ENCODE measurements at places on chromosomes 5 and 9. TPM values are rescaled to one million over a fixed set of nuclear protein-coding genes. Genes with fewer than 3 reads are reported as not detected.

GRCh38 chr9:3768712-3769457 lies 243.1 kb upstream of the RFX3 start:
- DNase-seq = no peak

The LEAP2 gene
- total RNA-seq = 1.9 TPM

The ADAMTS16 gene
- total RNA-seq = not detected

DNA sequence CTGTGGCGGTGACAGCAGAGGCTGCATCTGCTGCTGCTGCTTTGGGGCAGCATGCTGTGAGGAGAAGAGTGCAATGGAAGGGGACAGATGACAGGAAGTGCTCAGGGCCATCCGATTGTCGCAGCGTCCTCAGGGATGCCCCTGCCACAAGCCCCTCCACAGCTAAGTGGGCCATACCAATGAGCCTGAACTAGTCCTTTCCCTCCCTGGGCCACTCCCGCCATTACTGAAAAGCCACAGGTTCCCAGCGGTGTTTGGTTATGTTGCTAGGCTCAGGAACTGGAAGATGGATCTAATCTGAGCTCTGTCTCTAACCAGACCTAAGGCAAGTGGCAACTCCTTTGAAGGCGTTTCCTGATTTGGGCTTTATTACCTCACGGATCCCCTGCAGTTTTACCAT lies 109.2 kb downstream of the GAPVD1 start:
- DNase-seq = no peak

The BARHL1 gene
- not detected for total RNA-seq

GRCh38 chr5:53472279-53472678 lies 8.2 kb upstream of the FST start:
- no peak for DNase-seq

The WDR70 gene
- total RNA-seq = 28.4 TPM

DNA sequence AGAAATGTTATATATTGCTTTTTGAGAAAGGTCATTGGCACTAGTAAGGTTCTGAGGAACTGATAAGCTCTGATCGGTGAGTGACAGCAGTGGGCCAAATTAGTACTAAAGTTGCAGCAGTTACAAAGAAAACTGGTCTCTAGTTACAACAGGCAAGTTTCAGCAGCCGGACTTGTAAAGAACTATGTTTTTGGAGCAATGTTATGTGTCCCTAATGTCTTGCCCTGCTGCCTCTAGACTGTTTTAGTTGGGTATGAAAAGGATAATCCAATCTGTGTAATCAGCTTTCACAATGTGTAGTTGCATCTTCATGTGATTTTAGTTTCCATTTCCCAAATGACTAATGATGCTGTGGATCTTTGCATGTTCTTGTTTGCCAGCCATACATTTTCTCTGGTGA lies 113.5 kb downstream of the CAMK4 start:
- DNase-seq = no peak

The C9 gene
- total RNA-seq = 0.24 TPM

- DNase-seq = peak; percentile 8
These were observed 1264.5 kb upstream of the ACO1 start for GRCh38 chr9:31119890-31120454.

DNA sequence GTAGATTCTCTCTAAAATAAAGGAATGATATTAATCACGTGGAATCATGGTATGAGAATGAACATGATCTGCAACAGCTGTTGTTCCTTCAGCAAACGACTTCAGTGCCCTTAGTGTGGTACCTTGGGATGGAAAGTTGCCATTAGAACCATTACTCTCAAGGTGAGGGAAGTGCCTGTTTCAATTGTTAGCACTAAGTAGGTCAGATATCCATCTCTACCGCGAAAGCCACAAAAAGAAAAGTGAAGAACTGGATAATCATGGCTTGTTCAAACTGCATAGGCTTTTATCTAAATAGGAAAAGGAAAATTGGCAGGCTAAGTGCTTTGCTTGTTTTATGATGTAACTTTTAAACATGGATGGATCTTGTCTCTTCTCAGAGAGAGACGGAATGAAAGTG lies 380.7 kb downstream of the MRPS30 start:
- no peak for DNase-seq

GRCh38 chr9:91807643-91808246 lies 142.3 kb downstream of the ROR2 start:
- no peak for DNase-seq

The FAM81B gene
- total RNA-seq = not detected

The ANKH gene
- 102 TPM for total RNA-seq

- no peak for DNase-seq
These were observed 35.8 kb downstream of the VLDLR start for GRCh38 chr9:2657427-2657826.

- no peak for DNase-seq
These were observed 129.8 kb upstream of the SGCD start for GRCh38 chr5:156197042-156197635.

- no peak for DNase-seq
These were observed 121.4 kb downstream of the NFIB start for GRCh38 chr9:14192556-14192955.

- DNase-seq = no peak
These were observed 29.2 kb upstream of the NEK6 start for GRCh38 chr9:124228516-124228915.

The IL33 gene
- total RNA-seq = not detected

- DNase-seq = no peak
These were observed 33.8 kb upstream of the DTWD2 start for GRCh38 chr5:119022017-119022745.

- DNase-seq = no peak
These were observed 385.1 kb downstream of the CHSY3 start for GRCh38 chr5:130289132-130290088.

DNA sequence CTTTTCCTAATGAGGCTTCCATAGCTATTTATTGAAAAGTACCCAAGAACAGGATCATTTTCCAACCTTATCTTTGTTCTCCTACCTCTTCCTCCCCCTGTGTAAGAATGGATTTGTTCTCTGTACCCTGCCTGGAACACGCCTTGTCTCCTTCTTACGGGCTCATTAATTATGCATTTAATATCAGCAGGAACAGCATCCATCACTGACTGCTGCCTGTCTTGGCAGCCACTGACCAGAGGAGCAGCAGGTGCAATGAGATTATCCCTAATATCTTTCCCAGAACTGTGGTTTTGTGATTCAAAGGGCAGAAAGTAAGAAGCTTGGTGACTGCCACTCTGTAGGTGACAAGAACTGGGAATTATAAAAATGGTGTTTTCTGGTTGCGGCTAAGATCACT lies 19.3 kb upstream of the INSYN2B start:
- DNase-seq = no peak

GRCh38 chr5:95993266-95993665 lies 31.6 kb upstream of the ELL2 start:
- no peak for DNase-seq

- no peak for DNase-seq
These were observed 331.3 kb downstream of the NSG2 start for GRCh38 chr5:174376726-174377373.

DNA sequence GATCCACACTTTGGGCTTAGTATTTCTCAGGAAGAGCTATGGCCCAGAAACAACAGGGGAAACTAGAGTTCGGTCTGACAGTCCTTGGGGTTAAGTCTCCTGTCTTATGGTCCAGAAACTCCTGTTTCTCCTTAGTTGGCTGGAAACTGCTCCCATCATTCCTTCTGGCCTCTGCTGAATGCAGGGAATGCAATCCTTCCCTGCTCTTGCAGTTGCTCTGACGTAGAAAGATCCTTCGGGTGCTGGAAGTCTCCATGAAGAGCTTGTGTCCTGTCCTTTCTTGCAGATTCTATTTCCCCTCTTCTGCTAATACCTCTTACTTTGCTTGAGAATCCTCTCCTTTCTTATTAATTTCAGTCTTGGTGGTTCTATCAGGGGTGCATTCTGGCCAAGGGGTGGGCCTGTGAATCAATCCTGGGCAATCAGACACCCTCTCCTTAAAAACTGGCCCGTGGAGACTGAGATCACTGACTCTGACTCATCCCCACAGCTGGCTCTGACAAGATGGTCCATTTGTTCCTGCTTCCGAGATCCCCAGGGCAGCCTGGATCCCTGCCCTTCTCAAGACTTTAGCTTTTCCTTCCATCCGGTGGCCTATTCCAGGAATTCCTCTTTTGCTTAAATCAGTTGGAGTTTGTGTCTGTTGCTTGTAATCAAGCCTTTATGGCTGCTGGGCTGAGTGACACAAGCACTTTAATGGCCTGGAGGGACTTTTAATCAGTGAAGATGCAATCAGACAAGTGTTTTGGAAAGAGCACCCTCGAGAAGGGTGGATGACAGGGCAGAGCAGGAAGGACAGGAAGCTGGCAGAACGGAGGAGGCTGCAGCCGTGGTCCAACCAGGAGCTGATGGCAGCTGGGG lies 23.7 kb downstream of the PTGS1 start:
- no peak for DNase-seq

DNA sequence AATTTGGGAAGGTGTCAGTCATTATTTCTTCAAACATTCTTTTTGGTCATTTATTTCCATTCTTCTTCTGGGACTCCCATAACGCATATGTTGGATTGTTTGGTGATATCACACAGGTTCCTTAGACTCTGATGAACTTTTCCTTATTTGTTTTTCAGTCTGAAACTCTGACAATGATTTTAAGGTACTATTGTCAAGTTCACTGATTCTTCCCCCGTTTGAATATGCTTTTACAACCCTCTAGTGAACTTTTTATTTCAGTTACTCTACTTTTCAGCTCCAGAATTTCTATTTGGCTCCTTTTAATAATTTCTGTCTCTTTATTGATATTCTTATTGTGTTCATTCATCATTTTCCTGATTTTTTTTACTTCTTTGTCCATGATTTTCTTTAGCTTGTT lies 92.5 kb upstream of the RORB start:
- no peak for DNase-seq

All from activated T-cell treated with anti-CD3 and anti-CD28 coated beads, Interleukin-2, amount 50 U/mL, for 4 hours (primary cell).